ENCODE measurements at places on chromosomes 16 and 17.
A peak's percentile ranks its signal among the peaks of the same experiment; 100 is the strongest.

DNA sequence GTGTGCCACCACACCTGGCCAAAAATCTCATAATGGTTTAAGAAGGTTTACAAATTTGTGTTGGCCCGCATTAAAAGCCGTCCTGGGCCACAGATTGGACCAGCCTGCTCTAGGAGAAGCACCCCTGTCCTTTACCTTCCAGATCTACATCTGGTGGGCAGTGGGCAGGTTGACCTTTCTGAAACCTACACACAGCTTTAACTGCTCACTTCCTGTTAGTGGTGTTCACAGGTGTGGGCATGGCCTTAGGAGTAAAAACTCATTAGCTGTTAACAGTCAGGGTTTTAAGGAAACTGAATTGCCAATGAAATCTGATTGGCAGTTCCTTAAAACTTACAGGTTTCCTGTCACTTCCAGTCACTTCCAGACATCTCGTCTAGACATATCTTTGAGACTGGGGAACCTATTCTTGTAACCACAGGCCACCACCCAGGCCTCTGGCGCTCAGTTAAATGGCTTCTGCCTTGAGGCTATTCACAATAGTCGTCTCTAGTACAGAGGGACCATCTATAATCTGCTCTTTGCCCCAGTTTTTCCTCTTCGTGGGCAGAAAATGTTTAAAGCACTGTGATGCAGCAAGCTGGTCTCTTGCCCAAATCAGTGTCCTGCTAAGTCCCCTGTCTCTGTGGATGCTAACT is 29.3 kb downstream of the GNGT2 start:
- no peak for DNase-seq

- no peak for DNase-seq
Observed at GRCh38 chr17:6548578-6549330, 7.6 kb downstream of the PITPNM3 start.

- no peak for DNase-seq
Observed at GRCh38 chr16:49755716-49756505, 100.0 kb downstream of the ZNF423 start.

- DNase-seq, result no peak
Observed at GRCh38 chr16:87856791-87857228, 12.5 kb downstream of the SLC7A5 start.

DNA sequence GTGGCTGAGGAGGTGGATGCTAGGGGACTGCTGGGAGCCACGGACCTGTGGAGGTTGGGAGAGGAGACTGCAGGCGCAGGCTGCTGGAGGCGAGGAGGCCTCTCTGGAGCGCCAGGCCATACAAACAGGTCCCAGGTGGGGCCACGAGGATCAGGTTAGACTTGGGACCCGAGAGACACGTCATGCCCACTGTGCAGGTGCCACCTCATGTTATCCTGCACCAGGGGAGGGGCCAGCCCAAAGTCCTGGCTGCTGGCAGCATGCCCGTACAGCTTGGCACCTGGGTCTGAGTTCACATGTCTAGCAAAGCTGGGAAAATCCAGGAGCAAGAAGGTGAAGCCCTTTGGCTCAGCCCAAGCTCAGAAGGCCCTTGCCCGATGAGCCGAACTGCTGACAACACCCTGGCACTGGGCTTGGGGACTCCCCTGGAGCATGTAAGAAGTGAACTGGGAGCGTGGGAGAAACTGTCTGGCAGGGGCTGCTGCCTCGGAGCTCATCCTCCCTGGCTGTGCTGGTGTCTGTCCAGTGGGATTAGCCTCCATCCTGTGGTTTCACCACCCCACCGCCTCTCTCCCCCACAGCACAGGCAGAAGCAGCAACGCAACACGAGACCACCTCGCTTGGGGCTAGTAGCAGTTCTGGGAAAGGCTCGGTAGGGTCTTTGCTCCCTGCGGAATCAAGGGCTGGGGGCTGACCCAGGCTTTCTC is 5.3 kb downstream of the ARHGDIA start:
- no peak for DNase-seq

GRCh38 chr16:31471241-31471874 is 594 bp upstream of the TGFB1I1 start:
- DNase-seq, result no peak

DNA sequence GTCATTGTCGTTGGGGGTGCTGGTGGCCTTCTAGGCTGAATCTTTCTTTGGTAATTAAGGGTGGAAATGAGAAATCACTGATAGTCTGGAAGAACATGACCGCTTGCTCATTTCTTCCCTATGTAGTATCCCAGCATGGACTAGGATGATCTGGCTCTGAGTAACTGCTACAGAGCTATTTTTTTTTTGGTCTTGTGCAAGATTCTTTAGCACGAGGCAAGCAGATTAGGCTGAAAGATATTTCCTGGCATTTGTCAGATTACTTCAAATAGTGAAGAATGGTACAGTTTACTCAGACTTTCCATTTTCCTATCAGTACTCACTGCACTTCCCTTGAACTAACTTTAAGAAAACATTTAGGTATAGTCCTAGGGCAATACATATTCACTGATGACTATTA is 89.0 kb downstream of the SYCE1L start:
- no peak for DNase-seq

GRCh38 chr17:44827863-44828262 is 2.2 kb downstream of the GJC1 start:
- no peak for DNase-seq

- no peak for DNase-seq
Observed at GRCh38 chr16:78553268-78554039, 454.0 kb downstream of the WWOX start.

- DNase-seq, result no peak
Observed at GRCh38 chr17:45364531-45365390, 47.9 kb upstream of the MAP3K14 start.

DNA sequence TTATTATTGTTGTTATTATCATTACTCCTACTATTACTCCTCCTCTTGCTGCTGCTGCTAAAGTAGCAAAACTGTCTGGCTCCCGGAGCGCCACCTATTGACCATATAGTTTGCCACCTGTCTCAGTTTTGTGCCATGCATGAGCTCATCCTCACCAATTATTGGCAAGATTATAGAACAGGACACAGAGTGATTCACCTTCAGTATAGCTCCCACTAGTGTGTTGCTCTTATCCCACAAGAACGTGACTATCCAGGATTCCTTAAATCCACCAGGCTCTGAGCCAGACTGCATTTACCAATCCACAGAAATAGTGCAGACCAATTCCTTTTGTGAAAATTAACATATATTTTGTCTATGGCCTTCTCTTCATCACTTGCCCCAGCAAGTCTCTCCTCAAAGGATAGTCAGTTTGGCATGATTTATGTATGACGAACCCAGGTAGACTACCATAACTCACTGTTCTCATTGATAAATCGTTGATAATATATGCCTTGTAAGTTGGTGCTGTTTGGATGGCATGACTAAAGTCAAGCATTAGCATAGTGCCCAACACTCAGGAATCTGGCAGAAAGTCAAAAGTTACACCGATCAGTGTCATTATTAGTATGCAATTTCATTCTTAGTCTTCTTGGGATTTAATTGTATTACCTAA is 405.5 kb upstream of the HSBP1 start:
- no peak for DNase-seq

- no peak for DNase-seq
Observed at GRCh38 chr16:27199736-27200135, 3.6 kb upstream of the KDM8 start.

DNA sequence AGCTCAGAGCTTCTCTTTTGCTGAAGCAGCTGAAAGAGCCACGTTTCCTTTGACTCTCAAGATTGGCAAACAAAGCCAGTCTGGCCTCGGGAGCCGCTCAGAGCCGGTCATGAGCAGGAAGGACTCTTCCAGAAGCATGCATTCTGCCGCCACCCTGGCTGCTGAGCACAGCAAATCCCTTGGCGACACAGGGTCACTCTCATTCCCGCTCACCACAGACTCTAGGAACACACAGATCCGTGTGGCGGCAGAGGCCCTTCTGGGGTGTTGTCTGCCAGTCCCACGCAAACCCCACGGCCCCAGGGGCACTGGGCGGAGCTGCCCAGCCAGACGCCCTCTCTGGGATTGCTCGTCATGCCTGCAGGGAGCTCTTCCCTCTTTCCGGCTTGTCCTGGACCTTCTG is 157.0 kb downstream of the C16orf95 start:
- no peak for DNase-seq

DNA sequence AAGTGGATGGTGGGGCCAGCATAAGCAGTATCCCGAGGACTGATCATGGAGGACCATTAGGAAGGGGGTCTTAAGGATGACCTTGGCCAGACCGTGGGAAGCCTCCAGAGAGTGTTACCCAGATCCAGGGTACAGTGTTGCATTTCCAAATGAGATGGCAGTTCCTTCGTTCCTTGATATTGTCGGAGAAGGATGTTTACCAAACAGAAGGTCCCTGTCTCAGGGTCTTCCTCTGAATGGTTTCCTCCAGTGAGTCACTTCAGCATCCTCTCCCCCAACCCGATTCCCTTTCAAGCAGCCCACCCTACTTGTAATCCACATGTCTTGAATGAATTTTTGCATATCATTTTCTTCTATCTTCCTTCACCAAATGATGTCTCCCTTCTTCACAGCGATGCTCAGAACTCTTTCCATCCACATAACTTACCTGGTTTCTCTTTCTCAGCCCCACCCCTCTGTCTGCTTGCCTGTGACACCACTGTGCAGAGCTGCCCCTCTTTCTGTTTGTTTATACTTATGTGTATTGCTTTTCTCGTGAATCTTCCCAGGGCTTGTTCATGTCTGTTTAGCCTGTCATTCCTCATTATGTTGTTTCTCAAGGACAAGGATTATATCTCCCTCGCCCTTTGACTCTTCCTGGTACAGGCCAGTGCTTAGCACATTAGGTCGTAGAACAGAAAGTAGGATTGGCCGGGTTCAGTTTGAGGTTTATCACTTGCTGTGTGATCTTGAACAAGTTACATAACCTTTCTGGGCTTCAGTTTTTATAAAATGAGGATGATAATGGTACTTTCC is 5.7 kb downstream of the GOSR2 start:
- DNase-seq, result no peak

- DNase-seq, result no peak
Observed at GRCh38 chr17:39716879-39717536, 13.3 kb downstream of the MIEN1 start.

DNA sequence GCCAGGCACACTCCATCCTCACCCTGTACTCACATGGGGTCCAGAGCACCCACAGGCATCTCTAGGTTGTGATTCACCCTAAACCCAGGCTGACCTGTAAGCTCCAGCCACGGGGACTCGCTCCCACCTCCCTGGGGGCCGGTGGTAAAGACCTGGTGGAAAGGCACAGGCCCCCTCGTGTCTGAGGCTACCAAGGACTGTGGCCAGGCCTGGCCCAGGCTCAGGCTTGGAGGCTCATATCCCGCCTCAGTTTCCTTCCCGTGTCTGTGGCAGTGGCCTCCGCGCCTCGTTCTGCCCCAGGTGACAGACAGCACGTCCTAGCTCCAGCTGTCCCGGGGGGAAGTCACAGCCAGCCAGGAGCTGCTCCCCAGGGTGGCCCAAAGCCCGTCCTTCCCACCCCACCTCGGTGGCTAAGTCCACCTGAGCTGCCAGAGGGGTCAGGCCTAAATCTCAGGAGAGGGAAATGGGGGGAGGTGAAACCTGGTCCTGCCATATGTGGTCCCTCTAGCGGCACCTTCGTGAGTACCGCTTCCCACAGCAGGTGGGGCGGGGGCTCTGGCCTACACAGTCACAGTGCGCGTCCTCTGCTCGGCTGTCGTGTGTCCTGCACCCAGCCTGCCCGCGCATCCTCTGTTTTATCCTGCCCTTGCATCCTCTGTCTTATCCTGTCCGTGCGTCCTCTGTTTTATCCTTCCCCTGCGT is 12.6 kb downstream of the CDH15 start:
- no peak for DNase-seq

GRCh38 chr16:29963021-29963743 is 1.3 kb downstream of the TMEM219 start:
- no peak for DNase-seq

DNA sequence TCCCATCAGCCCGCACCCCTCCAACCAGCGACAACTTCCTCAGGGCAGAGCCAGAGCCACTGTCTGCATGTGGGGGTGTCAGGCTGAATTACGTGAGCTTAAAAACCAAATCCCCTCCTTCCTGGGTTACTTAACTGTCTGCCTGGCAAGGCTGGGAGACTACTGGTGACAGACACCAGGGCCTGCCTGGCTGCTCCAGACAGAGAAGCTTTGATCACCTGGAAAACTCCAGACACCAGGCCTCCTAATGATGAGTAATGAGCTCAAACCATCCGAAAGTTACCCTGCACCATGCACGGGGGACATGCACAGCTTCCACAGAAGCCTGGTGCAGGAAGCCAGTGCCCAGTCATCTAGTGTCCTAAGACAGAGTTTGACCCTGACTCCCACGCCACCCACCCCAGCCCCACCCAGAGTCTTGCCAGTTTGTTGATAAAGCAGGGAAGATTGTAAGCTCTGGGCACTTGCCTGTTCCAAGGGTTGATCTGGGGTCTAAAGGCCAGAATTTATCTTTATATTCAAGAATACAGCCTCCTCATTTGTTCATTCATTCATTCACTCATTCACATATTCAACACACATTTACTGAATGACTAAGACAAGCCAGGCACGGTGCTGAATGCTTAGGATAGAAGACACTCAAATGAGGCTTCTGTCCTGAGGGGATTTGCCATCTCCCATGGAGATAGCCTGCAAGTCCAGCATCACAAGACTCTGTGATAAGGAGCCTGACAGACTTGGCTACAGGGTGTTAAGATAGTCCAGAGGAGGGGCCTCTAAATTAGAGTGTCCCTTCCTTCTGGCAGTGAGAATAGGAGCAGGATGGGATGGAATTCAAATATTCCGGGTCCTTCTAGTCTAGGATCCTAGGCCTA is 7.2 kb upstream of the CCDC182 start:
- no peak for DNase-seq

DNA sequence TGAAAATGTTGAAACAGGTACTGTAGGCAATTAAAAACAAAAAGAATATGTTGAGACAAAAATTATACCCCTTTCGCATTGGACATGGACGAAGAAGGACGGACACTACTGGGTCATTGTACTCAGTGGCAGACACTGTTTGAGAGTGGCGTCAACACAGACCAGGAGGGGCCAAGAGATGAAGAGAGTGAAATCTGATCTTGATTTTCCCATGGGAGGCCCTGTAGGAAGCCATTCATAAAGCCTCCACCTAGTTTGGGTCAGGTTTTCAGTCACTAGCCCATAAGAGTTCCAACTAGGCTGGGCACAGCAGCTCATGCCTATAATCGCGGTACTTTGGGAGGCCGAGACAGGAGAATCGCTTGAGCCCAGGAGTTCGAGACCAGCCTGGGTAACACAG is 23.6 kb upstream of the SMURF2 start:
- no peak for DNase-seq

GRCh38 chr17:64343833-64344637 is 46.6 kb downstream of the PECAM1 start:
- DNase-seq, result peak; percentile 8

Measured in T follicular helper cell (primary cell).